ENCODE measurements at places on chromosomes 5 and 9.

GRCh38 chr9:37952731-37953130, 48.8 kb upstream of the SLC25A51 start:
- DNase-seq: no peak

DNA sequence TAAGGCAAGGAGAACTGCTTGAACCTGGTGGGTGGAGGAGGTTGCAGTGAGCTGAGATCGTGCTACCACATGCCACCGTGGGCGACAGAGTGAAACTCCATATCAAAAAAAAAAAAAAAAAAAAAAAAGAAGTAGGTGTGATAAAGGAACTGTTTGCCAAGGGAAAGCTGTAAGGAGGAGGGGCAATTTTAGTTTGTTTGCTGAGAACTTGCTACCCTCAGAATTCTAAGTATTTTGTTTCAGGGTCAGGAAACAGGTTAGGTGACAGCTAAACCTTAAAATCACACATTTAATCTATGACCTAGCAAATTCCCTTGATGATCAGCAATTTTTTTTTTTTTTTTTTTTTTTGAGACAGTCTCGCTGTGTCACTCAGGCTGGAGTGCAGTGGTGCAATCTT, 7.2 kb upstream of the ARRDC3 start:
- no peak for DNase-seq

GRCh38 chr9:116692616-116693015, 5.5 kb downstream of the TRIM32 start:
- no peak for DNase-seq

GRCh38 chr5:123099514-123100151, 10.6 kb downstream of the PRDM6 start:
- DNase-seq: no peak

DNA sequence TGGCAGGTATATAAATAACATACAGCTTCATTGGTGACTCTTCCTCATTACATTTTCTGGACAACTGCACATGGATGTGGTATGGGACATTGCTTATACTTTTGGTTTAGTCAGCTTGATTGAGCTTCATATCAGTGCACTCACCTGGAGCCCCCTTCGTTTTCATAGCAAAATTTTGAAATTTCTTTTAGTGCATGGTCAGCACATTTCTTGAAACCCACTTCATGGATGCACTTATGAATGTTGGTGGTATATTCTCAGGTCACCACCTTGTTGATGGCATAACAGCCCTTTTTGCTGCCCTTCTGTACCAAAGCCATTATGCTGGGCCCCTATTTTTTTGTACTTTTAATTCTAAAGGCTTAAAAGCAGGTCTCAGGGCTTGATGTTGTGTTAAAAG, 16.7 kb upstream of the LRRC70 start:
- no peak for DNase-seq

GRCh38 chr9:132669319-132669697, 475 bp downstream of the DDX31 start:
- no peak for DNase-seq

DNA sequence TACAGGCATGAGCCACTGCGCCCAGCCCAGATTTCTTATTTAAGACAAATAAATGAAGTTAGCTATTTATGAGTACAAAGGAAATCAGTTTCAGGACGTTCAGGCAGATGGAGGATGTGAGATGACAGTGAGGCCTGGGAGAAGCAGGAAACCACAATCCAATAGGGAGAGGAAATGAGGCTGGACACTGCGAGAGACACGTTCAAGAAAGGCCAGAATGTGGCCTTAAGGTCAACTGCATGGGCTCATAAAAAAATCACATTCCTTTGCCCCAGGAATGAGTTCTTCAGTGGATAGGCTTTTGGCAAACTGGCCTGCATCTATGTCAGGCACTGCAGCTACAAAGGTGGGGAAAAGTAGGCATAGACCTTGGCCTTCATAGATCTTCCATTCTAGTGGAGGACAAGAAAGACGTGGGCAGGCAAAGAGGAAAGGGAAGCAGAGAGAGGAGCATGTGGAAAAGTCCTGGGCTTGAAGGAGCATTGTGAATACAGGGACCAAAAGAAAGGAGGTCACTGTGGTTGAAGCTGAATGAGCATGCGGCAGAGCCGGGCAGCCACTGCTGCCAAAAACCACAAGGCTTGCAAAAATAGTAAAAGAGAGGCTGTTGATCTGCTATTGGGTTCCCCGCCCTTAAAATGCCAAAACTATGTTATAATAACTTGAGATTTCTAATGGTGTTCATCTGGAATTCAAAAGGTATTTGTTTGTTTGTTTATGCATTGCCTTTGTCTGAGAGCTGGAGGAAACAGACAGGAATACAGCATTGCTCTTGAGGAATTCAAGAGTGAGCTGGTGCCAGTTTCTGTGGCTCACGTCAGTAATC, 133.0 kb downstream of the GNA14 start:
- DNase-seq: no peak

DNA sequence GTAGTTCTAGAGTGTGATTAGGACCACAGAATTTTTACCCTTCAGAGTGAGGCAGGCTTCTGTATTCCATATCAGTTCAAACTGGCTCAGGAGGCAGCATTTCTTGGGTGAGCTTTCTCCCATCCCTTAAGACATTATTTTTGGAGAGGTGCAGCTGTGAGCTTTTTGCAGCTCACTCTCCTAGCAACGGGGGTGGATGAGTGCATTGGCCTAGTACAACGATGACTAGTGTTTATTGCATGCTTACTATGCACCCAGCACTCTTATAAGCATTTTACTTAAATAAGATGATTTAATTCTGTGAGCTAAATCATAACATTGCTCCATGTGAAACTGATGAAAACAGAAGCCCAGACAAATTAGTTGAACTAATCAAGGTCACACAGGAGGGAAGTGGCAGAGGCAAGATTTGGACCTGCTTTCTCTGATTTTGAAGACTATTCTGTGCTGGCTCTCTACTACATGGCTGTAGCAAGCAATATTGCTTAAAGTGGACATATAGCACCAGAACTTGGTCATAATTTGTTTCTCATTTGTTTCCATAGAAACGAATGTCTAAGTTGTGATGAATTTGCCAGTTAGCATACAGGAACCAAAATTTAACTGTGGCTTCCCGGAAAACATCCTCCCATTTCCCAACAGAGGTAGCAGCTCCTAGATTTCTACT, 372.1 kb upstream of the RIOK2 start:
- no peak for DNase-seq
